NCI-H510A (cell line): ENCODE measurements at places on chromosomes 5 and 9.

- DNase-seq, result no peak
Observed at GRCh38 chr5:179115845-179116524, 55.8 kb downstream of the ZNF354C start.

- DNase-seq, result no peak
Observed at GRCh38 chr5:5887833-5888232, 465.4 kb downstream of the ICE1 start.

GRCh38 chr5:150623152-150623877 is 17.1 kb upstream of the SYNPO start:
- DNase-seq, result no peak

GRCh38 chr5:97243353-97243752 is 60.3 kb upstream of the RIOK2 start:
- no peak for DNase-seq

GRCh38 chr5:165201369-165201768 is 1696.0 kb downstream of the MAT2B start:
- DNase-seq, result no peak

DNA sequence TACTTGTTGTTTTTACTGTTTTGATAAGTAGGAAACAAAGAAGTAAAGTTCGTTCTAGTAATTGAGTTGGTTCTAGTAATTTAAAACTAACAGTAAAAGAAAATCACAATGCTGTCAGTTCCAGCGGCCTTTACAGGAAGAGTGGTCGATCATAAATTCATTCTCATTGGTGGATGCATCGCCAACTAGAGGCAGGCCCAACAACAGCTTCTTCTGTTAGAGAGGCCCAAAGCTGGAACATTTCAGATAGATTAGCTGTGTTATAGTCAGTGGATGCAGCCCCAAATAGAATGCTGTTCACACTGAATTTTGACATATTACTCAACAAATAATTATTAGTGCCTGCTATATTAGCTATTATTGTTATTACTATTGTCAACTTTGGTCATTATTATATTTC is 80.8 kb downstream of the ARRDC3 start:
- no peak for DNase-seq

DNA sequence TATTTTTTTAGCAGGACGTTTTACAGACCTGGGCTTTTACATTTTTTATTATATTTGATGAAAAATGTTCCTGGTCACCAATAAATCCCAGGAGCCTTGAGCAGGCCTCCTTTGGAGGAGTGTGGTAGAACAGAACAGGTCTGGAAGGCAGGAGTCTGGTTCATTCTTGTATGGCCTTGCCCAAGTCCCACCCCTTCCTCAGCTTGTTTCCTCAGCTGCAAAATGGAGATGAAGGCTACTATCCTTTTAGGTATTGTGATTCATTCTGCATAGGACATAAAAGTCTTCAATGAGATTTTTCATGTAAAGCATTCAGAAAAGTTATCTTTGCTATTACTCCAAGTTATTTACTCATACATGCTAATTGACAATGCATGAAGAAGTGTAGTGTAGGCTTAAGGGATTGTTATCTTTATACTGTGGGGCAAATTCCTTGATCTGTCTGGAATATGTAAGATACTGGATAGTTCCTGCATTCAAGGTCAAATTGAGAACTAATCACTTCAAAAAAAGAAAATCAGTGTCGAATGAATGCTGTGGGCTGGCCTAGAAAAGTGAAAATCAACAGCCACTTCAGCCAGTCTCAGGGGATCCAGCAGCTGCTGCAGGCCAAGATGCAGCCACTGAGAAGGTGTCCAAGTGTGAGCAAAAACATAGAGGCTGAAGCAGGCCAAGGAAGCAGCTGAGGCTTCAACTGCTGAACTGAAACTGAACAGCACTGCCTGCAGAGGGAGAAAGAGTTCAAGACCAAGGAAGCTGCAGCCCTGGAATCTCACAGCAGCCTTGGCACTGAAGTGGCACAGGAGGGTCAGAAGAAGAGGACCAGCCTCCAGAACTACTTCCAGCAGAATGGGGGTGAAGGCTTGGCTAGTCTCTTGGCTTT is 15.5 kb upstream of the SLC36A3 start:
- DNase-seq, result no peak

GRCh38 chr9:16753256-16753655 is 117.2 kb downstream of the BNC2 start:
- no peak for DNase-seq

- DNase-seq, result no peak
Observed at GRCh38 chr9:70256123-70256551, 2.6 kb upstream of the SMC5 start.

DNA sequence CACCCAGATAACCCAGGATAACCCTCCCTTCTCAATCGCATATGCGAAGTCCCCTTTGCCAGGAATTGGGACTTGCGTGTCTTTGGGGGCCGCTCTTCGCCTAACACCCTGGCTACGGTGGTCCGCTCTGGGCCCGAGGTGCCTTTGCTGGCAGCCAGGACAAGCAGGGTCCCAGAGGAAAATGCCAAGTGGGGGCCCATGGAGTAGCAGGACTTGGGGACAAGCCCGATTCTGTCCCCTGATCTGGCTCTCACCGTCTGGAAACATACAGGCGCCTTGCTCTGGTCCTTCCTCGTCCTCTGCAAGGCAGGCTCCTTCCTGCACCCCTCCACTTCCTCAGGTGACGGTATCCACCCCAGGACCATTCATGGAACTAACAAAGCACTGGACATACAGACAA is 78.1 kb upstream of the UNC5A start:
- DNase-seq, result no peak
